ENCODE measurements at places on chromosomes 1 and 21.
A peak's percentile ranks its signal among the peaks of the same experiment; 100 is the strongest.

DNA sequence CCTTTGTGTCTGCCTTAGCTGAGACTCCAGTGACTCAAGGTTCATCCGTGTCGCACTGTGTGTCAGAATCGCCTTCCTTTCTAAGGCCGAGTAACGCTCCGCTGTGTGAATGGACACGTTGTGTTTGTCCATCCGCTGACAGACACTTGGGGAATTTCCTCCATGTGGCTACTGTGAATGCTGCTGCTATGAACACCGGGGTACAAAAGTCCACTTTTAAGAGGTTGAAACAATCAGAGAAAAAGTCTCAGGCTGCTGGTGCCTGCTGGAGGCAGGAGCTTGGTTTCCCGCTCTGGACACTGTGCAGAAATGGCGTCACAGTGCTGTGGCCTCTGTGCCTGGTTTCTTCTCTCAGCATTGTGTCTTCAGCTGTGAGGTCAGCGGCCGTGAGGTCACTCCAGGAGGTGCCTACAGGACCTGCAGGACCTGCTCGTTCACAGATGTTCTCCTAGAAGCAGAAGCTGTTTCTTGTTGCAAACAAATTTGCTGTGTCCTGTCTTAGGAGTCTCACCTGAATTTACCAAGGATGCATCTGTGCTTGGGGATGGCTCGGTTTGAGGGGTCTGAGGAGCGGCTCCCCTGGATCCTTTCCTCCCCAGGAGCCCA, 34.2 kb downstream of the KRTAP10-1 start:
- DNase-seq = no peak

- no peak for DNase-seq
These were observed 425.3 kb downstream of the DUSP10 start for GRCh38 chr1:221316491-221317056.

DNA sequence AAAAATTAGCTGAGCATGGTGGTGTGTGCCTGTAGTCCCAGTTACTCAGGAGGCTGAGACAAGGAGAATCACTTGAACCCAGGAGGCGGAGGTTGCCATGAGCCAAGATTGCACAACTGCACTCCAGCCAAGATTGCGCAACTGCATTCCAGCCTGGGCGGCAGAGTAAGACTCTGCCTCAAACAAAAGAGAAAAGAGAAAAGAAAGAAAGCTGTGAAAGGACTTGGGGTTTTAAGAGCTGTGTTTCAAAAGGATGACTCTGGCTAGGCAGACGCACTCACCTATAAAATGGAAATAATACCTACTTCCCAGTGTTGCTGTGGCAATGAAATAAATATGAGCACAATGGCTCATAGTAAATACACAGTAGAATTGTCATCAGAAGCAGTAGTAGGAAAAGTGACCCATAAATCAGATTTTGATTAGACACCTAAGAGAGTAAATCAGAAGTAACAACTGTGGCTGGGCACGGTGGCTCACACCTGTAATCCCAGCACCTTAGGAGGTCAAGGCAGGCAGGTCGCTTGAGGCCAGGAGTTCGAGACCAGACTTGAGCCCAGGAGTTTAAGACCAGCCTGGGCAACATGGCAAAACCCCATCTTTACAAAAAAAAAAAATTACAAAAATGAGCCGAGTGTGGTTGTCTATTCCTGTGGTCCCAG, 45.9 kb upstream of the PUM1 start:
- no peak for DNase-seq

GRCh38 chr1:94790246-94790645, 29.9 kb upstream of the SLC44A3 start:
- DNase-seq = no peak

GRCh38 chr1:214524824-214525223, 26.6 kb downstream of the PTPN14 start:
- DNase-seq = no peak

DNA sequence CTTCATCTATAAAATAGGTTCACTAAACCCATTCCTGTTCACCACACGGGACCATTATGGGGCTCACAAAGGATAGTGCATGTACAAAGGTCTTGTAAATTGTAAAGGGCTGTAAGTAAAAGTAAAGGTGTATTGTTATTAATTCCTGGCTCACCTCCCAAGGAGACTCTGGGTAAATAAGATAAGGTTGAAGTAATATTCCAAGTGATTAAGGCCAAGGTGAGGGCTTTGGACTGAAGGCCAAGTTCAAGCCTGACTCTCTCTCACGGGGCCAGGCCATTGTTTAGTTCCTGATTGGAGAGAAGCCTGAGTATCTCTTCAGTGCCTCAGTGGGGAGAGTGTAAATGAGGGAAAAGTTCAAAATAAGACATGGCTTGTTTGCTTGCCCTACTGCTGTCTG, 19.5 kb upstream of the ZFYVE9 start:
- no peak for DNase-seq

- peak; percentile 23 for DNase-seq
These were observed 2.6 kb downstream of the HFM1 start for GRCh38 chr1:91402023-91402422.

GRCh38 chr21:40602080-40602479, 244.9 kb downstream of the DSCAM start:
- no peak for DNase-seq

DNA sequence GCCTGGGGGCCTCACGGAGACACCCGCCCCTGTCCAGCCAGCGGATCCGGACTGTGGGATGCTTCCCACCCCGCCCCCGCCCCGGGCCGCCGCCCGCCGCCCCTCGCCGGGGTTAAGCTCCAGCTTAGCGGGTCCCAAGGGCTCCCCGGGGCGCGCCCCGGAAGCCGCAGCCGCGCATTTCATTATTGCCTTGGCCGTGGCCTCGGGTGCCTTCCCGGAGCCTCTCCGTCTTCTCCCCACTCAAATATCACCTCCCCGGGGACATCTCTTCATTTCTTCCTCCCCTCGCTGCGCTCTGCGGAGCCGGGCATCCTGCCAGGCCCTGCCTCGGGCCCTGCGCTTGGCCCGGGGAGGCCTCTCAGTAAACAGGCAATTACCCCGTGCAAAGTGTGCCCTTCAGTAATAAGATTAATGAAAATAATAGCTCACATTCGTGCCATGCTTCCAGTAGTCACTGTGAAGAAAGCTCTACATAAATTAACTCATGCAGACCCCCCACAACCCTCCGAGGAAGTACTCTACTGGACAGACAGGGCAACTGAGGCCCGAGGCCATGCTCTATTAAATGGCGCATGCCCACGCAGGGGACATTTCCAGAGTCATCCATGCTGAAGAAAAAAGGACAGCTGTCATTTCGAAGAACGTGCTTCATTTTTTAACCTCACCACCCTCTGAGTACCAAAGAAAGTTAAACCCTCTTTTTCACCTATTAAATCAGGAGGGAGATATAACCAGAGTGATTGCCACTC, 49.9 kb upstream of the LAPTM5 start:
- DNase-seq = peak; percentile 17

DNA sequence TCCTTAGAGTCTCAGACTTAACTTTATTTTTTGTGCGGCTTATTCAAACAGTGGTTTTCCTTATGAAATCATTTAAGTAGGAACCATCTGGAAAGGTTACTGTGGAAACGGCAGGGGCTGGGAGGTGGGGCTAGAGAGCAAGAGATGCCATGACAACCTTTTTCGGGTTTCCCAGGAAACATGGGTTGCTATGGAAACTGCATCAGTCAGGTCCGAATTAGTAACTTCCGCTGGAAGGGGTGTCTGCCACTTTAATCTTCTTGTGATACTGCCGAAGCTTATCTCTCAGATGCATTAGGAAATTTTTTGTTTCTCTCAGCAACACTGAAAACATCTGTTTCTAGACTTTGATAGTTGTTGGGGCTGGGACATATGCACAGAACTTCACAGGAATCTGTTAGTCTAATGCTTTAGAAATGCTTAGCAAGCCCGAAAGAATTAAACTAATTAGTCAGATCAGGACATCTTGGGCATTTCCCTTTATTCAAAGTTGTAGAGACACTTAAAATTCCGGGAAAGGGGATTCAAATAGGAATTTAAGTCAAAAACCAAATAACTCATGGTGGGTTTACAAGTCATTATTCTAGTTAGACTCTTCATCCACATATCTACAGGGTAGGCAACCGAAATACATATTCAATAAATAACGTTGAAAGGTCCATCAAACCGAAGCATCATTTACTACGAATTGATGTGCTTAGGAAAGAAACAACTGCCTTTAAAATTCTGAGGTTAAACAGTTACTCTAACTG, 2.6 kb downstream of the KCNA3 start:
- DNase-seq = no peak
